ENCODE measurements at places on chromosomes 4 and X.

DNA sequence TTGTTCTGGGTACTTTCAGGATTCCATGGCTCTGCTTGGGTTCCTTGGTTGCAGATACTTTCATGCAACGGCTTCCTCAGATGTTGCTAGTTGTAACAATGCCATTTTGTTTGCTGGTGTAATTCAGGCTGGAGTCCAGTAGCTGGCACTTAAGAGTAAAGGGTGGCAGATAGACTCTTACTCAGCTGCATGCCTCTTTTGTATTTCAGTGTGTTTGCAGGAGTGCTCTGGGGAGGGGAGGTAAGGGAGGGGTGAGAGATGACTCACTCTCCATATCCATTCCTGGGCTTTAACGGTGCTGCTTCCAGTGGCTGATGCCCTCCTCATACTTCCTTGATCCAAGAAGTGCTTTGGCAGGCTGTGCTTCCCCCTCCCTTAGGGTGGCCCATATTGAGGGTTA, 155.2 kb downstream of the ZNF330 start:
- DNase-seq = no peak

DNA sequence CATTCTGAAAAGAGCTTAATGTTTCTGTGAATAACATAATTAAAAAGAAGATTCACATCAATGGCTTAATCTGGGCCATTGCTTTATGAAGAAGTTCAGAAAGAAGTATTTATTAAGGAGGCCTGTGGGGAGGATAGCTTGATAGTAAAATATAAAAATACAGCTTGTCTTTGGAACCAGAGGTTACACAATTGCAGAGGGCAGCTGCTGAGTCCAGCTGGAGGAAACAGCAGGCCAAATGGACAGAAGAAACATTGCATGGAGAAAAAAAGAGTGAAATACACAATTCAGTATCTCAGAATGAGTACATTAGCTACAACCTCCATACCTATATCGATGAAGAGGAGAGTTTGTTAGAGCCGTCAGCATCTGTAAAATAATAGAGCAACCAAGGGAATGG, 148.0 kb upstream of the NPY2R start:
- no peak for DNase-seq

- DNase-seq = no peak
Observed at GRCh38 chr4:7289589-7289988, 97.3 kb downstream of the SORCS2 start.

- no peak for DNase-seq
Observed at GRCh38 chr4:73231518-73232487, 26.8 kb downstream of the ANKRD17 start.

GRCh38 chr4:176238826-176239225, 30.2 kb downstream of the ASB5 start:
- no peak for DNase-seq

DNA sequence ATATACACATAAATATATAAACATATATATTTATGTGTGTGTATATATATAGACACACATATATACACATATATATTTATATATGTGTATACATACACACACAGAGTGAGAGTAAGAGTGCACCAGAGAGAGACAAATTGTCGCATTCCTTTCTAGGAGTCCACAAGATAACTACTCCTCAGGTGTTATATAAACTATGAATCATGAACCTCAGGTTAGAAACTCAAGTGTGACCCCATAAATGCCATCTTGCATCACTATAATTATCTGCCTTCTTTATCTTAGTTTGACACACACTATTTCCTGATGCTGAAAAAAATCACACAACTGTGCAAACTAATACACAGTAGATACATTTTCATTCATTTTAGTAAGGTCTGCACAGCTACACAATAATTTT, 135.2 kb downstream of the PPARGC1A start:
- DNase-seq = no peak

GRCh38 chr4:11264841-11265240, 163.9 kb downstream of the HS3ST1 start:
- no peak for DNase-seq

DNA sequence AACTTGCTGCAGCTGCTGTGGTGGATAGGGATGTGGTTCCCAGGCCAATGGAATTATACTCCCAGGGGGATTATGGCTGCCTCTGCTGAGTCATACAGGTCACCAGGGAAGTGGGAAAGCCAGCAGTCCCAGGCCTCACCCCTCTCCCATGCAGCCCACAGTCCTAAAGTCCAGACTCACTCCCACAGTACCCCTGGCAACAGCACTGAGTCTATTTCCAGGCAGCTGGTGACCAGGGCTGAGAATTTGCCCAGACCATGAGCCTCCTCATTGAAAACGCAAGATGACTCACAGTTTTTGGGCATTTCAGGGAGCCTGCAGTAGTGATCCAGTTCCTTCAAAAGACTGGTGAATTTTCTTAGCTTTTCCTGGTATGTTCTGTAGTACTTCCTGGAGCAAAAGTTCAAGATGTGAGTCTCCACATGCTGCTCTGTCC, 137.6 kb downstream of the NPNT start:
- DNase-seq = no peak

DNA sequence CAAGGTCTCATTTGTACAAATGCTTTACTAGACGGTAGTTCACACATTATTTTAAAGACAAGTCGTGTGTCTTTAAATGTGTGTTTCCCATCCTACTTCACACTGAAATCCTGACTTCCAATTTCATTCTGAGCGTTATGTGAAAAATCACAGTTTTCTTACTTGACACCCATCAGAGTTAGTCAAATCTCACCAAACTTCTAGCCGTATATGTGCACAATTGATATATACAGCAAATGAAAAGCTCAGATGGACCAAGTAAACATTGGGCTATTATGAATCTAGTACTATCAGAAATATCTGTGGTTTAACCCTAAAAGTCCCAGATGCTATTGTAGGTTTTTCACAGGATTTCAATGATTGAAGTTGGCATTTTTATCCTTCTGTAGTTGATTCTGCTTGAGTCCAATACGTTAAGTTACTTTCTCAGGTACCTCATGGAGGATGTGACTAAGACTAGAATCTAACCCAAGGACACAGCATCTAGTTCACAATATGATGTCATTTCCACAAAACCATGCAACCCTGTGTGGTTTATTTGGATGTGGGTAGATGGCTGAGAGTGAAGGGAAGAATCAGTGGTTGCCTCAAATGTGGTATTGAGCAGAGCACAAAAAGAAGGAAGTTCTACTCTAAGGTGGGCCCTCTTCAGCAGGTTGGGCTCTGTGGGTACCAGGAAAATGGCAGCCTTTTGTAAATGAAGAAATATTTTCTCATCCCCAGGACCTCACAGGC, 22.1 kb upstream of the TRIM60 start:
- DNase-seq = no peak

GRCh38 chr4:106096454-106096853, 201.2 kb downstream of the NPNT start:
- DNase-seq = no peak

DNA sequence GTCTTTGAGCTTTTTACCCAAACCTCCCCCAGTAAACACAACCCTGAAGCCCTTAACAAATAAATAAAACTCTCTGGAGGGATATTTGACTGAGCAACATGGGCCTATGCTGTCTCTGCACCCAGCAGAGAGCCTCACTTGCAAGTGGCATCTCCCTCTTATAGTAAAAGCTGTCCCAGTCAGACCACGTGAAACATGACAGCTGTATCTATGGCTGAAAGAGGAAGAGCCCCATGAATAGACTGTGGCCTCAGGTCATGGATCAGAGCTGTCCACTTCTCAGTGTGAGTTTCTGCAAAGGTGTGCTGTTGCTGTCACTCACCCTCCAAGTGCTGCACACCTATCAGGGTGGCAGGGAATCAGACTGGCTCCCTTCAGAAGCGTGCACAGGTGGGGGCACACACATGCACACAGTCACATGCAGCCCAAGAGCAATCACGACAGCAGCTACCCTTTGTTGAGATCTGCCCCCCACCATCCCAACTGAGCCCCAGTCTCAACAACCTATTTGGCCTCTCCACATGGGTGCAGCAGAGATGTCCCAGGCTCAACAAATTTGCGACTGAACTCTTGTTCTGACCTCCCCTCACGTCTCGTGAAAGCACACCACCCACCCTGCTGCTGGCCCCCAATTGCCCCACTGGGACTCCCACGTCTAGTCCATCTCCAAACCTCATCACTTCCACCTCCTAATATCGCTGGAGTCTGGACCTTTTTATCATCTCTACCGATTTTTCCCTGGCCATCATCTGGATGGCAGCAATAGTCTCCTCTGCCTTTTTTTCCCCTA, 45.6 kb downstream of the NAT8L start:
- no peak for DNase-seq

- DNase-seq = no peak
Observed at GRCh38 chrX:24343719-24344118, 16.7 kb upstream of the SUPT20HL1 start.

GRCh38 chr4:57190601-57191481, 80.7 kb upstream of the IGFBP7 start:
- DNase-seq = no peak

DNA sequence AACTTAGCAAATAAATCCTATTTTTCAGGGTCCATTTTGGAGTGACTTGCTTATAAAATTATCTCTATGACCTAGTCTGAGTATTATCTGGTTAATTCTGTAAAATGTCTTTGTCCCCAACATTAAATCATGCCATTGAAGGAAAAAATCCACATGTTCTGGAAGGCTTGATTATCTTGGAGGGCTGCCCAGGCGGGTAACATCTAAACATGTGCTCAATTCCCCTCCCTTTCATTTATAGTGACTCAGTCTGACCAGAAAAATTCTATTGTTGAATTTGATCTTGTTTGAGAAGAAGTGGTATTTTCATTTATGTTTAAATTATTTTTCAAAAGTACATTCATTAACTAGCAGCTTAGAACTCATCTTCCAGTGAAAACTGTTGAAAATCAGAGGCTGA, 55.4 kb upstream of the SLC10A7 start:
- DNase-seq = no peak

- no peak for DNase-seq
Observed at GRCh38 chr4:111454961-111455360, 690.3 kb upstream of the FAM241A start.

GRCh38 chr4:90328558-90328957, 201.4 kb downstream of the CCSER1 start:
- DNase-seq = no peak

DNA sequence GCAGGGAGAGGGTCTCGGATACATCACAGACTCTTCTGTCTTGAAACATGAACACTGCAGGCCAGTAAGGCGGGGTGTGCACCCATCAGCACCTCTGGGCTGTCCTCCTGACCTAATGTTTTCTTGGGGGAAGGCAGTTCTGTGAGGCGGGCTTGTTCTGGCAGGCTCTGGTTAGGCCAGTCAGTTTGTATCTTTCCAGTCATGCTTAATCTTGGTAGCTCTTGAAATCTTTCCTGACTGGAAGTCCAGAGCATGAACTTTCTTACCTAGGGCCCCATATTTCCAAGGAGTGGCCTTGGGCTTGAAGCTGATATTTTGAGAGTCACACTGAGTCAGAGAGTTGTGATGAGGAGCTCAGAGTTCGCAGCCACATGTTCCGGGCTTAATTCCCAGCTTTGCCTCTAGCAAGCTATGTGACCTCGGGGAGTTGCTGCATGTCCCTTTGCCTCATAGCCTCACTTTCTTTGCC, 54.2 kb upstream of the RASSF6 start:
- no peak for DNase-seq

GRCh38 chr4:77433418-77433733, 172.2 kb upstream of the CXCL13 start:
- no peak for DNase-seq

GRCh38 chr4:87762311-87762710, 37.0 kb upstream of the IBSP start:
- no peak for DNase-seq

GRCh38 chr4:73589261-73589847, 30.9 kb downstream of the RASSF6 start:
- no peak for DNase-seq

DNA sequence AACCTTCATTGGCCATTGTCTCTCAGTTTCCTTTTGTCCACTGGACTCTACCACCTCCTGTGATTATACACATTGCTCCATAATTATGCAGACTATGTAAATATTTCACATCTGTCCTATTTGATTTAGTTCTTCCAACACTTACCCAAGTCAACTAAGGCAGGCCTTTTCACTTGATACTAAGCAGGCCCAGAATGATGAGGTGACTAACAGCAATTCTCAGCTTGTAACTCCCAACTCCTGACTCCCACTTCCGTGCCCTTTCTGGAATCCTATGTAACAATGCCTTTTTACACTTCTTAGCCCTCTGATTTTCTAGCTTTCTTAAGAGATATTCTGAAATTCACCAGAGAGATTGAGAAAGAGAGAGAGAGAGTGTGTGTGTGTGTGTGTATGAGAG, 6.6 kb downstream of the PAK3 start:
- no peak for DNase-seq

- DNase-seq = no peak
Observed at GRCh38 chr4:86957215-86957614, 22.4 kb downstream of the AFF1 start.

- no peak for DNase-seq
Observed at GRCh38 chr4:164177153-164177552, 576.8 kb upstream of the SMIM31 start.

DNA sequence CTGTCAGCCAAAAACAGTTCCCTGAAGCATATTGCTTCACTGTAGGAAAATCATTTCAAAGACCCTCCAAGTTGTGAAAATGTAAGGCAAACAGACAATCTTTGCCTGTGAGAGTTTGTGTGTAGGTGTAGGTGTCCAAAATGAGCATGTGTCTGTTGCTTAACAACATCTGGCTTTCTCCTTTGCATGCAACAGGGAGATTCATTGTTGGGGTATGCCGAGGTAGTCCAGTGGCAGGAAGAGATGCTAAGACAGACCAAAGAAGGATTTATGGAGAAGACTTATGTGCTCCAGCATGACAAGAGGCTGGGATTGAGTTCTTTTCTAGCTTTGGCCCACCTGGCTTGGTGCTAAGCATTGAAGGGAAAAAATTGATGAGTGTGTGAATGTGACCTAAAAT, 29.8 kb upstream of the SMAD1 start:
- DNase-seq = no peak

- peak; percentile 60 for DNase-seq
Observed at GRCh38 chrX:129781134-129781672, 1.5 kb downstream of the SASH3 start.

DNA sequence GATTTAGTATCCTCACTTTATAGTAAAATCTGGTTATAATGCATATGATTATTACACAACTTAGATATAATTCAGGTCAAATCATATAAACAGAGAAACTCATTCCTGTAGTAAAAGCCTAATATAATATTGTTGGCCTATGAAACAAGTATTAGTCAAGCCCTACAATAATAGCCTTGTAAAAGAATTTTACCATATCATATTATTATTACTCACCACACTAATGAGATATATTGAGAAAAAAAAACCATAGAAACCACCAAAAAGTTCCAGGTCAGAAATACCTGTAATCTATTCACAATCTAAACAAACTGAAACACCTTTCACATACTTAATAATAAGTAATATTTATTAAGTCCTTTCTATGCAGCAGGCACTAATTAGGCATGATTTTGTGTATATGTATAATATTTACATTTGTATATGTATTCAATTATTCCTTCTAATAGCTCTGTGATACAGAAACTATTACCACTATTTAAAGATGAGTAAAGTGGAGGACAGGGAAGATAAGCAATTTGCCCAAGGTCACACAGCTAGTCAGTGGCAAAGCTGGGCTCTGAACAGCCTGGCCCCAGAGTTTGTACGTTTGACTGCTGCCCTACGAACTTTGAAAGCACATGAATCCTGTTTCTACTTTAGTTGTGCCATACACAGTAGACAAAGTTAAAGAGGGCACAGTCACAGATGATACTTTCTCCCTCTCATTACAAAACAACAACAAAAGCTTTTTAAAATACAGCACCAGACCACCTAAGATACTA, 9.0 kb downstream of the ZNF827 start:
- DNase-seq = no peak

- DNase-seq = no peak
Observed at GRCh38 chr4:184370711-184371389, 103.5 kb downstream of the IRF2 start.
